ENCODE measurements at places on chromosomes 12 and 14.

- no peak for DNase-seq
These were observed 40.7 kb downstream of the PPFIBP1 start for GRCh38 chr12:27564612-27565213.

- peak; percentile 46 for DNase-seq
These were observed 110.1 kb downstream of the SAMD4A start for GRCh38 chr14:54676812-54677708.

- DNase-seq: no peak
These were observed 48.4 kb upstream of the TMTC2 start for GRCh38 chr12:82638324-82638723.

- no peak for DNase-seq
These were observed 5.0 kb upstream of the CD4 start for GRCh38 chr12:6784296-6784695.

DNA sequence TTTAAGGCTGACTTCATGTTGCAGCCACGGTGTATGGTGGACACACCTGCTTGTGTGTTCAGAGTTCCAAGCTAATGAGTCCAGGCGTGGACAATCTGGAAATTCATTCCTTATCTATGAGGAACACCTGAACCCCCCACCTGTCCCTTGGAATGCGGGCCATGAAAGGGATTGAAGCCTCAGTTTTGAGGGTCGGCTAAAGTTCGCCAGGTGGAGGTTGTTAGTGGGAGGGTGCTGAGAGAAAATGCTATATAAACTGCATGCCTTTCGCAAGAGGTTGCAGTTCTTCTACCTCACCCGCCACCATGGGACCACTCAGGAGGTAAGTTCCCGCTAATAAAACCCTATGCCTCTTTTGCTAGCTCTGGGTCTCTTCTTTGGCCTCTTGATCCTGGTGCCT lies 348.0 kb downstream of the BCL11B start:
- DNase-seq: no peak

- no peak for DNase-seq
These were observed 103.3 kb downstream of the BCAT1 start for GRCh38 chr12:24845615-24846014.

DNA sequence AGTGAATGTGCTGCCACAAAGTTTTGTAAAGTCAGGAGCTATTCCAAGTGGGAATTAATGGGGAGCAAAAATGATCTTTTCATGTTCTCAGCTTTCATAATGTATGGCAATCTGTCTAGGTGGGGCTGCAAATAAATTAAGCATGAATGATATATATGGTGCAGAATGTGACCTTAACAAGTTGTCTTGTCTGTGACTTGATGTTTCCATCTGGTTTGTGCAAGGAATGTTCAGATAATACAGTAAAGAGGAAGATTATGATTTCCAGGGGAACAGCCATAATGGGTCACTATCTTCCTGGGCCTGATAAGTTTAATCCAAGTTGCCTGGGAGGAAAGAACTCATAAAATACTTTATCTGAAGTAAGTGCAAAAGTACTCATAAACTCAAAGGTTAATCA lies 1815.8 kb upstream of the FLRT2 start:
- DNase-seq: no peak

DNA sequence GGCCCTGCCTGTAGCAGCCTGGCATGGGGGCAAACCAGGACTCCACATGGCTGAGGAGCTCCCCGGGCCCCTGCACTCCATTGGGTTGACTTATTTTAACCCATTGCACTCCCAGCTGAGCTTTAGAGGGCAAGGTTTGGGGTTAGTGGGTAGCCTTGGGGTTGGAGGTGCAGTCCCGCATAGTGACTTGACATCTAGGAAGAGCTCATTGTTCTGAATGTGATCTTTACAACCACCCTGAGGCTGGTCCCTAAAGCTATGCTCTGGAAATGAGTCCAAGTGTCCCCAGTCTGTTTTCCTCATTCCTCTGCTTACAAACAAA lies 36.4 kb downstream of the NFKBIA start:
- no peak for DNase-seq

GRCh38 chr14:32121948-32122347 lies 44.8 kb downstream of the ARHGAP5 start:
- DNase-seq: no peak

- DNase-seq: no peak
These were observed 1005.9 kb upstream of the ATXN7L3B start for GRCh38 chr12:73531752-73532151.

DNA sequence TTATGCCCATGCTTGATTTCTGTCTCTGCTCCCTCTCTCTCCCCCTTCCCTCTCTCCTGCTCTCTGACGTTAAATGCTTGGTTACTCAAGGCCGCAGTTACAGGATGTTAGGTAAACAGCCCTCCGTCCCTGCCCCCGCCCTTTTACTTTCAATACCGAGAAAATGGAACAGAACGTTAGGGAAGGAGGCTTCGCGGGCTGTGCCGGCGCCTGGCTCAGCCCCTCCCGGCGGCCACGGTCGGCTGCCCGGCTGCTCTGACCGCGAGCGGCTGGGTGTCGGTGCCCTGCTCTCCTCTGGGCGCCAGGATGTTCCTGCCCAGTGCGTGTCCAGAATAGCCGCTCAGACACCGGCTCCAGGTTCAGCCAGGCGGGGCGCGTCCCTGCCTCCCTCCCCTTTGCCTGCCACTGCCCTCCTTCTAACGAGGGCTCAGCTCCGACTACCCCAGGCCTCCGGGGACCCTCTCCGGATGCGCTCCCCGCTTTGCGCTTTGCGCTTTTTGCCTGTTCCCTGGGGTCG lies 166.1 kb downstream of the ADCK1 start:
- DNase-seq: no peak

GRCh38 chr12:50932787-50933280 lies 19.5 kb upstream of the HIGD1C start:
- no peak for DNase-seq

GRCh38 chr12:116116650-116117424 lies 160.7 kb downstream of the MED13L start:
- no peak for DNase-seq

DNA sequence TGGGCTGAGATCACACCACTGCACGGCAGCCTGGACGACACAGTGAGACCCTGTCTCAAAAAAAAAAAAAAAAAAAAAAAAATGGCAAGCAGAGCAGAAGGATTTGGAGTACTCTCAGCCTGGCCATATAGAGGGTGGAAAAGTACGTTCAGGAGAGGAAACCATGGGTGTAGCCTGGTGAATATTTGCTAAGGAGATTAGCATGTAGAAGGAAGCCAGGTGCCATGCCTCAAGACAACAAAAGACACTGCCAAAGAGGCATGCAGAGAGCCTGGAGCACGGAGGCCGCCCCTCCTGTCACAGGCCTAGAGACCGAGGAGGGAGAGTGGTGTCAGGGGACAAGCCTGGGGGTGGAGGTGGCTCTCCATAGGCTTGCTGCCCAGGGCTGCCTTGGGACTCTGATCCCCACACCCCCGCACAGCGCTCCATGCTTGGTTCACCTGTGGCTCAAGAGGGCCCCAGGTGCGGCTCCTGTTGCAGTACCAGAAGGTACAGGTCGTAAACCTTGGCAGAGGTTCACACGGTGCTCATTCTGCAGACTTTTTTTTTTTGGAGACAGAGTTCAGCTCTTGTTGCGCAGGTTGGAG lies 27.9 kb upstream of the DEGS2 start:
- DNase-seq: no peak

DNA sequence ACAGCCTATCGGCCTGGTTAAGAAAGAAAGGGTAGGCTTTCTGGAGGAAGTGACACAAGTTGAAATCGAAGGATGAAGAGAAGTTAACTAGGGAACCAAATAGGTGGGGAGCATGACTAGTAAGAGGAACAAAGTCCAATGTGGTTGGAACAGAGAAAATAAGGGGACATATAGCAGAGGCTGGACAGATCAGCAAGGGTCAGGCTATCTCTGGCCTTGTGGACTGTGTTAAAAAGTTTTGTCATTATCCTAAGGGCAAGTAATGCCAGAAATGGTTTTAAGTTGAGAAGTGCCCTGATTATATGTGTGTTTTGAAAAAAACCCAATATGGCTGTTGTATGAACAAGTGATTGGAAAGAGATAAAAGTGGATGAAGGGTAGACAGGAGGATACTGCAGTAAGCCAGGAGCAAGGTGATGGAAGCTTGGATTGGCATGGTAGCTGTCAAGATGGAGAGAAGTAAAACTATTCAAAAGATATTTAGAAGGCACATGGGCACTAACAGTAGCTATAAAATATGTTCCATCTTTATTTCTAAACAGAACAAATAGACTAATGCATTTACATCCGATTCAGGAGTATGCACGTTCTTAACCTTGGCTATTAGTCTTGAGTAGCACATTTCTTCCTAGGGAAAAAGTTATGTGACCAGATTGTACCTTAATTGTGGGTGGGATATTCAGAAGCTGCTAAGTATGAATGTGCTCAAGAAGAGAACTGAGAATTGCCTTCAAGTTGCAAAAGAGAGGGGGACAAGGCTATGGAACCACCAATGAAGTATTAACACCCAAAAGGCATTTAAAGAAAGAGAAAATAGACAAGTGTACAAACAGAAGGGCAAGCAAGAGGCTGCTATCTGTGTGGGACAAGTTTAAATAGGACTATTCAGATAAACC lies 46.8 kb upstream of the OR5AU1 start:
- no peak for DNase-seq

GRCh38 chr14:21043974-21044618 lies 1.9 kb downstream of the RNASE7 start:
- no peak for DNase-seq

- DNase-seq: no peak
These were observed 57.0 kb upstream of the FBRSL1 start for GRCh38 chr12:132432721-132433577.

DNA sequence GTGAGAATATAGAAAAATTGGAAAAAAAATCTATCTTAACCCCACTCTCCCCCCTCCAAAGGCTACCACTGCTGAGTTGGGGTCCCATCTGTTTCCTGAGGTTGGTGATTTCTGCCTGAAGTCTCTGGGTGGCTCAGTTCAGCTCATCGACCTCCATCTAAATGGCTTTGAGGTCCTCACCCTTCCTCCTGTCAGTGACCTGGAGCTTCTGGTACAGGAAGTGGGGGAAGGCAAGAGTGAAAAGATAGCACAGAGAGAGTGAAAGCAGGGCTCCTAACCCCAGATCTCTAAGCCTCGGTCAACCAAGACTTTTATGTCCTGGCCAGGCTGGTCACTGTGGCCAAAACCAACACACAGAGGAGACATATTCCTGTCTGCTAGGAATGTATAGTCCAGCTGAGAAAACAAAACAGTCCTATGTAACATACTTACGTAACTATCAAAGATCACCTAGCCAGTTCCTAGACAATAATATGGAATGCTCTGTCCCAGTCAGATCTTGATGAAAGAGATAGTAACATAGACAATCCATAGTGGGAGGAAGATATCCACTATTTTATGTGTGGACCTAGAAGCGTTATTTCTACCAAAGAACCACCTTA lies 12.3 kb upstream of the KRT73 start:
- DNase-seq: no peak

DNA sequence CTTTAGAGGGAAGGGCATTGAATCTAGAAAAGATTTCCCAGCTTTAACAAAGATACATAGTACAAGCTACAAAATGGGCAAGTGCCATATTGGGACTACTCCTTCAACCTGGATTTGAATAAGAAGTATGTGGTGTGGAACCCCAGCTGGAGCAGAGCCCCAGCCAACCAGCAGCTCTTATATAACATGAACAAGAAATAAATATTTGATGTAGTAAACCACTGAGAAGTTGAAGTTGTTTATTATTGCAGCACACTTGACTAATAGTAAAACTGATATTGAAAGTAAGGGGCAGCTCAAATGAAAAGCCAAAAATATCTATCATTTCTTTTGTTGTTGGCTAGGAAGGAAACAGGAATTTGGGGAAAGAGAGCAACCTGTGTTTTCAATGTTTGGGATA lies 701.8 kb downstream of the TMTC2 start:
- no peak for DNase-seq

- DNase-seq: no peak
These were observed 120.4 kb upstream of the KRR1 start for GRCh38 chr12:75631831-75632230.

DNA sequence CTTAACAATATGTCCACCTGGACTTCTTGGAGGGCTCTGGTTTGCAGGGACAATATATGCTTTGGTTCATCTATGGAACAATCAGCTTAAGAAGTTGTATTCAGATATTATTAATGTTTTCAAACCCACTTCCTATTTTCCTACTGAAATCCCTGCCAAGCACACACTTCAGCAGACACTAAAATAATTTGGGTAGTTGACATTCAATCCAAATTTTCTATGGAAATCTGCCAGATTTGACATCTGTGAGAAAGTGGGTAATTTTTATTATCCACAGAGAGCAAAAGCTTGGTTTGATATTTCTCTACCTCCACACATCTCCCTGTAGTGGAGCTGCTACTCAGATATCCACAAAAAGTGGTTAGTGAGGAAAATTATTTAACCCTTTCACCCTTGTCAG lies 378.8 kb upstream of the SOX5 start:
- DNase-seq: no peak

- DNase-seq: no peak
These were observed 48.2 kb downstream of the FOXN3 start for GRCh38 chr14:89368490-89369477.

GRCh38 chr12:58196971-58197370 lies 255.6 kb downstream of the ATP23 start:
- no peak for DNase-seq

DNA sequence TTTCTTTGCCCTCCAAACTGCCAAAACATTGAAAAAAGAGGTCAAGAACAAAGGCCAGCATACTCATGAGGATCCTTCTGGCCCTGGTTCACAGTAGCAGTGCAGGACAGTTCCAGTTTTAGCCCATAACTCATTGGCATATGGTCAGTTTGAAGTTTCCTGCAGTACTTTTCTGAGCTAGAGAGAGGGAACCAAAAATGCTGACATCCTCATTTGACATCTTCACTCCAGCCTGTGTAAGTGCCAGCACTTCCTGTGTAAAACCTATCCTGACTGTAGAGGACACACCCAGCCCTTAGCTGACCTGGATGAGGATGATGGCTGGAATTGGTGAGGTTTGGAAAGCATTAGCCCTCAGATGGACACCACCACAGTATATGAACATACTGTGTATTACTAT lies 84.1 kb downstream of the FGD4 start:
- DNase-seq: no peak

DNA sequence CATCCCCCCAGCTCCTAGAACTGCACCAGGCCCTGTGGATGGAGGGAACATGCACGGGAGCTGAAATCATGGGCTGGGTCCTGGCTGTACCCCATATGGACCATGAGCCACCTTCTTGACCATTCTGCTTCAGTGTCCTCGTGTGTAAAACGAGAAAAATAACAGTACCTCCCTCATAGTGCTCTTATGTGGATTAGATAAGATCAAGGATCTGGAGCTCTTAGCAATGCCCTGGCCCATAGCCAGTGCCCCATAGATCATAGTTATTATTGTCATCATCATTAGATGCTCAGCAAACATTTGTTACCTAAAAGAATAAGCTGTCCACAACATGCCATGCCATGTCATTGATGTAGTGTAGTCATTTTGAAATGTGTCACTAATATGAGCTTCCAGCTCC lies 71.3 kb downstream of the SYNE3 start:
- no peak for DNase-seq

DNA sequence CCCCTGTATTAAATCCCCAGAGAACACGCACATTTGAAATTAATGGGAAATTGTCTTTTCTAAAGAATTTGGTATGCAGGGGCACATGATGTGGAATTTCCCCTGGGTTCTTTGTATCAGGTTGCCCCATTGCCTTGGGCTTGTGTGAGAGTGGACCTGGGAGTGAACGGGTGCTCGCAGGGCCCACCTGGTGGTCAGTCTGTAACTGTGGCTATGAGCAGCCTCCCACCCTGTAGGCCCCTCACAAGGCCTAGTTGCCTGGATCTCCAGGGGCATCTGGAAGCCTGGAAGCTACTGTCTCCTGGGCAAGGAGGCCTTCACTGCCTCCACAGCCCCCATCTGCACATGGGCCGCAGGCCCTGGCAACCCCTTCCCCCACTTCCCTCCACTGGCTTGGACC lies 96.7 kb downstream of the SLC25A47 start:
- no peak for DNase-seq

All from cerebellum (tissue), 4 donors.